ENCODE measurements at places on chromosomes 6 and 20.
A peak's percentile ranks its signal among the peaks of the same experiment; 100 is the strongest.

DNA sequence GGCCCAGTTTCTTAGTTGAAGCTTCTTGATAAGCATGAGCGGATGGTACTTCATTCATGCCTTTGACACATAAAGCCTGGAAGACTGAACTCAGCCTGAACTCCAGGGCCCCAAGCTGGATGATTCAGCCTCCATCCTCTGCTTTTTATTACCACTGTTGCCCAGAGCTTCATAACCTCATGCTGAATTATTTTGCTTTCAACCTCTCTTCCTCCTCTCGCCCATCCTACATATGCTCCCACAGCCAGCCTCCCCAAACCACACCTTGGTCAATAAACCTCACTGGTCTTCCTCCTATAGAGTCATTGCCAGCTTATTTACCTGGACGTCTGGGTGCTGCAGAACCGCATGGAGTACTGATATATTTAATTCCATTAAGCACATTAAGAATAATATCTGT, 59.4 kb downstream of the SLC35B3 start:
- DNase-seq, result no peak

- peak; percentile 12 for DNase-seq
Observed at GRCh38 chr6:149979293-149979692, 15.6 kb downstream of the ULBP1 start.

DNA sequence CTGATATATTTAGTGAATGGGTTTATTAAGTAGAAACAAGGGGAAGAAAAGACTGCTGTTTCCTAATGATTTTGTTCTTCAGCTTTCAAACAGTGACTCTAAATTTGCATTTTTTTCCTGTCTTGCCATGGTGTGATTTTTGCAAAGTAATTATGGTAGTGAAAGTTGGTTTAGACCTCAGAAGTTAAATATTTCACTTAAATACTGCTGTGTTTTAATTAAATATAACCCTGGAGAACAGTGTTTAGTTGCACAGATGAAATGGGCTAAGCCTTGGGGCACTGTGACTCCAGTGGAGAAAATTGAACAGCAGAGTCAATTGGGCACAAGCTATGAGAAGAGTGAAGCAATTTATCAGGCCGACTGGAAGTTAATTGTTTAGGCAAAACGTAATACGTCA, 111.1 kb upstream of the MCHR2 start:
- no peak for DNase-seq

DNA sequence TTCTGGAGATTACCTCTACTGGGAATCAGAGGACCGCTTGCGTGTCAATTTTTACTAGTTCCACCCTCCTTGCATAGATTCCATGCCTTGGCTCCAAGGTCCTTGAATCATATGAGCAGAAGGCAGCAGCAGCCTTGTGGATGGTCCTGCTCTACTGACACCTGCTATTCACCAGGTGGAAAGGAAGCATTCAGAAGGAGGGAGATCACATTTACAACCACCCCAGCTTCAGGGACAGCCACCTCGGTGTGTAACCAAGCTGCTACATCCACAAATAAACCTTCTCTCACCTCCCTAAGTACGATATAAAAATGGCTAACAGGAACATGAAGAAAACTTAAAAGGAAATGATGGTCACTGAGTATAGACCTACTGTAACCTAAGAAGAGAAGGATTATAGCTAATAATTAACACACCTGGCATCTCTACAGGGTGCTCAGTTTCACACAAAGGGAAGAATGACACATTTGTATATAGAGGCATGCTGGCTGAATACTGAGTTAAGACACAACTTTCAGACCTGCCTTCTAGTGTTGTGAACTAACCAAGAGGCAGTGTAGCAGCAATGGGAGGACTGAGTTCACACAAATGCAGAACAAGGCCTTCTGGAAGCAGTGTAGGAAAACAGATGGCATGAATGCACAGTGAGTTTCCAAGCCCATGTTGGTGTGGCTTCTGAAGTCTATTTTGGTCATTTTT, 46.3 kb upstream of the SRPK1 start:
- no peak for DNase-seq

GRCh38 chr6:104952911-104953399, 4.0 kb upstream of the LIN28B start:
- peak; percentile 95 for DNase-seq

DNA sequence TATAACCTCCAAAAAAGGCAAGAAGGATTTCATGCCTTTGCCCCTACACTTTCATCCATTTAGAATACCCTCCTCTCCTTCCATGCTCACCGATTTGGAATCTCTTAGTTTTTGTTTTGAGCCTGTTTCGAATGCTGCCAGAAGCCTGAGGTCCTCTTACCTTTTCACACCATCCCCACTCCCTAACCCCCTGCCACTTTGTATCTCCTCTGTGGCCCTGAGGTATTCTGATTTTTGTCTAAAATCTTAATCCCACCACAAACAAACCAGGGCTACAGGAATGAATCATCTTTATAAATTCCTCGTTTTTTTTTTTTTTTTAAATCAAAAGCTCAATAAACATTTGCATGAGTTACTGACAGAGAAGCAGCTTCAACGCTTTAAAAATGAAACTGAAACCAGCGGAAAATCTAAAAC, 1.6 kb upstream of the RPS12 start:
- no peak for DNase-seq

DNA sequence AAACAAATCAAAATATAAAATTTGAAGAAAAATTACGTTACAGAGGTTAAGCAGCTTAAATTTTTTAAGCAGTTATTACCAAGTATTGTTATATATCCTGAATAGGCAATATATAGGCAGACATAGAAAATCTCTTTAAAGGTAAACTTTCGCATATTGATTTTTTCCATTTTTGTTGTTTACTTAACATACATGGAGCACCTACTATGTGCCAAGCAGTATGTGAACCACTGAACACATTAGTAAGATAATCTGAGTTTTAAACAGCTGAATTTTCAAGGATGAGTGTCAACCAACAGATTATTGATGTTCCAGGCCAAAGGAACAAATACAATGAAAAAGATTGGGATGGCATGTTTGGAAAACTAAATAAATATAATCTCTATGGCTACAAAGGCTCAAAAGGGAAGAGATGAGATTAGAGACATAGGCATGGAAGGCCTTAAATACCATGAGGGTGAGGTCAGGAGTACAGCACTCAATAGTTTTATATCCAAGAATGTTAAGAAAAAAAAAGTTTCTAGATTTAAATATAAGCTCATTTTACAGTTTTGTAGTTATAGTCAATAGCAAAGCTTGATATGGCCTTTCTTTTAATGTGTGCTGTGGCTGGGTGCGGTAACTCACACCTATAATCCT, 277.5 kb downstream of the PTPRK start:
- DNase-seq, result no peak

- DNase-seq, result no peak
Observed at GRCh38 chr20:50251992-50252511, 61.4 kb downstream of the CEBPB start.

- DNase-seq, result no peak
Observed at GRCh38 chr6:3356824-3357420, 98.2 kb downstream of the PSMG4 start.

DNA sequence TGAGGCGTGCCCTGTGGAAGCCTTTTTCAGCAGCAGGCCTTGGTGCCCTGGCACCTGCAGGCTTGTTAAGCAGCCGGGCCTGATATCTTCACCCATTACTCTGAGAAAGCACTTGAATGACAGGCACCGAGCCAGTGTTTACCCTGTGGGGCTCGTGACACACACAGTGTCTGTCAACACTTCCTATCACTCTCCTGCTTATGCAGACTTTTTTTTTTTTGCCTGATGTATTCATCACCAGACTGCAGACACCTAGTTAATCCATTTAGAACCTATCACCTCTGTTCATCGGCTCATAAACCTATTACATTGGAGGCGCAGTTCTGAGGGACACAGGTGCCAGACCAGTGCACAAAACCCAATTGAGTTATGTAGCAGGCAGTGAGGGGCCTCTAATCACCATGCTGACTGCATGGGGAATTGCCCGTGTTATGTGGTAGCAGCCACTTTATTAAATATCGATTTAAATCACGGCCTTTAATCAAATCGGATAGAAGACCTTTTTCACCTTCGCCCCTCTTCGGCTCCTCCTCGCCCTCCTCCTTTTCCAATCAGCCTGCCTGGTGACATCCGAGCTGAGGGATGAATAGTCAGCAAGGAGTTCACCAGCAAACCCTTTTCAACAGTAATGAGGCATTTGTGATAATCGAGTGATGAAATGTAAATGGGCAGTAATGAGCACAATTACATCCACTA, 962.9 kb upstream of the SLC35B3 start:
- peak; percentile 60 for DNase-seq

DNA sequence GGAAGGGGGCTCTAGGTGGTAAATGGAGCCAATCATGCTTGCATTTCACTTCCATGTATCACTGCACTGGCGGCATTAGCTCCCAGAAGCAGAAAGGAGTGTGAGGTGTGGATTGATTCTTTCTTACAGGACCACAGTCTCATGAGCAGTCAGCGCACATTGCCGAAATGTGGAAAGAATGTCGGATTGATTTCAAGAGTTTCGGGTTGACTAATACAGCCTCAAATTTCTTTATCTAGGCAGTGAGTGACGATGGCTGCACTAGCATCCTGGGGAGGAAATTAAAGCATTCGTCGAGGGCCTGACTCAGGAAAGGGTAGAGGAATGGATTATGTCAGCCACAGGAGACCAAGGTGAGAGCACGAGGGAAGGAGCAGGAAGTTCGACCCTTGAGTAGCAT, 222.8 kb upstream of the CDYL start:
- no peak for DNase-seq

GRCh38 chr6:135534773-135535380, 37.3 kb upstream of the AHI1 start:
- no peak for DNase-seq

- peak; percentile 45 for DNase-seq
Observed at GRCh38 chr20:63053432-63054102, 46.8 kb upstream of the BHLHE23 start.

- DNase-seq, result no peak
Observed at GRCh38 chr20:46994341-46994740, 99.7 kb downstream of the EYA2 start.

- no peak for DNase-seq
Observed at GRCh38 chr20:12891643-12892042, 117.1 kb upstream of the SPTLC3 start.

DNA sequence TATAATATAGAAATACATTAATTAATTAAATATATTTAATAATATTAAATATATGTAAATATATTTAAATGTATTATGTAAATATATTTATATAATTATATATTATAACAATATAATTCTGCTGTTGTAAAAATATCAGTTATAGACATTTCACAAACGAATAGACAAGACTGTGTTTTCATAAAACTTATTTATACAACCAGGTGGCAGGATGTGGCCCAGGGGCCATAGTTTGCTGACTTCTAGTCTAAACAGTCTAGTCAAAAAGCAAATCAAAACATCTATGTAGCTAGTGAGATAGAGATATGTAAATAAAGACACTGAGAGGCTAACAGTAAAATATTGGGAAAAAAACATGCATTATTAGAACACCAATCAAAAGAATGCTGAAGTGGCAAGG, 136.4 kb downstream of the TBXT start:
- no peak for DNase-seq

- no peak for DNase-seq
Observed at GRCh38 chr6:116883005-116883404, 6.0 kb downstream of the RFX6 start.

DNA sequence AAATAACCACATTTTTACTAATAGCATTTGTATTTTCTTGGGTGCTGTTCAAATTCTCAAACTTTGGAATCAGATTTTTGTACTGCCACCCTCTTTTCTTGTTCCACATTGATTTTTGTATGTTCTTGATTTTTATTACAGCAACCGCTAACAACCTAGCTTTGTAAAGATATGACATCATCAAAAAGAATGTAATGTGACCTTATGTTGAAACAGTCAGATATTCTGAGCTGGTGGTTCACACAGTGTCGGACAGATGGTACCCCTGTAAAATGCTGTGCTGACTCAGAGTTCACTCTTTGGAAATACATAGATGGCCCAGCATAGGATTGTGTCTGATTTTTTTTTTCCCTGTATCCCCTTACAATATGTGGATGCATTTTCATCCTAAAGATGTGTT, 118.9 kb downstream of the QKI start:
- DNase-seq, result no peak

DNA sequence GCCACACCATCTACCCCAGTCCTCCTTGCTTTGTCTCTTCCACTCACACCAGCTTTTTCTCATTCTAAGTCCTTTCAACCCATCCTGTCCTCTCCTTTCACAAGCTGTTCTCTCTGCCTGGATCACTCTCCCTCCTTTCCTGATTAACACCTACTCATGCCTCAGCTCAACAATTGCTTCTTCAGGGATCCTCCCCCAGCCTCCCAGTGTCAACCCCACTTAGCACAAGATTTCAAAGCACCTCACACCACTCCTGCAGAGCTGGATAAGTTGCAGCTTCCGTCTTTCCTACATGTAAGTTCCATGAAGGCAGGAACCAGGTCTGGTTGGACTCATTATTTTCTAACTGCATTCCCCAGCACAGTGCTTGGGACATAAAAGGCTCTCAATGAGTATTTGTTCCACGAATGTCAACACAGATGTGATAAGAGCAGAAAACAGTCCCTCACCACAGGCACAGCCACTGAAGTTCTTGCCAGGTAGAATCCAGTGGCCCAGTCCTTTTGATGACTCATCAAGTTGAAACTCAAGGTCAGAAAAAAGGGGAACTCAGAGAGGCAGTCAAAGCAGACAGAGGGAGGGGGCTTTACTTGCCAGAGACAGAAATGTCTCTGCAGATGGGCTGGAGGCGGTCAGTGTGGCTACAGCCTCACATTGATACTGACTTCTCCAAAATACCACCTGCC, 193.4 kb upstream of the PRDM1 start:
- DNase-seq, result no peak

DNA sequence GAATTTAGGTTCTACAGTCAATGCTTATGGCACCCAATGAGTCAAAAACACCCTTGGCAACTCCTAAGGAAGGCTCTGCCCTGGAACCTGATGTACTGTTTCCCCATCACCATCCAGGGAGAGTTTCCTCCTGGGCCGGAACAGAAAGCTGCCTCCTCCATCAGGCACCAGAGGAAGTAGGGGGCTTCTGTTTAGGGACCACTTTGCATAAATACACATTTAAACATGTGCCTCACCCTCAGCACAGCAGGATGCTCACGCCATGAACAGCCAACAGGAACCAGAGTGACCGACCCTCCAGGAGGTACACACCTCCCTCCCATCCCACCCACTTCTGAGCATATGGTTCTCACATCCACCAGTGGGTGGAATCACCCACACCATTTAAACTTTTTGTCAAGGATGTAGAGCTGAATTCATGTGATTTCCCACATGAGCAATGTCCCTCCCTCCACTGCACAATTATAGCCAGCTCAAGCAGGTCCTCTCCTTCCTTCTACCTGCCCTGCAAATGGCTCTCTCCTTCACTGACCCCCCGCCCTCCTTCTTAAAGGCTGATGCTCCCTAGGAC, 14.8 kb downstream of the DDRGK1 start:
- no peak for DNase-seq

DNA sequence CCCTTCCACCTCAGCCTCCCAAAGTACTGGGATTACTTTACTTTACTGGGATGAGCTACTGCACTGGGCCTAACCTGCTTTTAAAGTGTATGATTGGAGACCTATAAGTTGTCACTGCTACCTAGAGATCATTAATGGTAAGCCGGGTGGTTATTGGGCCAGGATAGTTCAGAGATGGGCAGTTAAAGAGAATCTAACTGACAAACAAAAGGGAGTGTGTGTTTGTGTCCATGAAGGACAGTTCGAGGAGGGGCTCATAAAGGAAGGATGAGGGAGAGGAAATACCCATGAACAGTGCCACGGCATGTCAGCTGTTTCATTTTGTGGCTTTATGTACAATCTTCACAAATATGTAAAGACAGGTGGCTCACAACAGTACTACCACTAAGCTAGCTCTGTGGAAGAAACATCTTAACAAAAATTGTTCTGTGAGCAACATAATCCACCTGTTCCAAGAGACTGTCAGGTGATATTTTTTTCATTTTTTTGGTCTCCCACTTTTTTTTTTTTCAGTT, 69.7 kb upstream of the FAM8A1 start:
- DNase-seq, result no peak

Data from islet precursor cell (in vitro differentiated cells).